K562 (cell line): ENCODE measurements at places on chromosomes 4 and X.
A peak's percentile ranks its signal among the peaks of the same experiment; 100 is the strongest.

GRCh38 chr4:82508806-82509428, 52.9 kb downstream of the TMEM150C start:
- H3K36me3 ChIP-seq, result no peaks in the 10 kb centered on the region
- H3K4me1 ChIP-seq, result no peaks in the 10 kb centered on the region
- DNase-seq, result no peak
- no peak overlapping the region for H3K27ac ChIP-seq

GRCh38 chr4:139279760-139280620, at the start of gene MGARP:
MGARP (minus strand) TSS chr4:139280225; CDS start chr4:139280158, 67 bp downstream.
- no peak within 1 kb of the TSS for H3K4me3 ChIP-seq

DNA sequence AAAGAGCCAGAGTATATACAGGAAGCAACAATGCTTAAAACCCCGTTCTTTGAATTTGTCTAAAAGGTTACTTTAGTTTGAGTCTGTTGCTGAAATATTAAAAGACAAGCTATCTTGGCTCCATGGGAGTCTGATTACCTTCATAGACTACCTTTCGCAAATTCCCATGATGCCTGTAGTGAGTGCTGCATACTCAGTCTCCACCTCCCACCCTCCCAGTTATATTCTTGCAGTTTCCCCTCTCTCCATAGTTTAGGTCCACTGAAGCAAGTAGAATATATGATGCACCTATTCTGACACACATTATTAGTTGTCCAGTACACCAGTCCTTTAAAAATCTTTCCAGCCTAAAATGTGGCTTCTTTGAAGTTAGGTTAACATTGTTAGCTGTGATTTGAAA, 2.4 kb downstream of the CNKSR2 start:
- H3K4me1 ChIP-seq, result no peaks in the 10 kb centered on the region
- DNase-seq, result no peak
- H3K27ac ChIP-seq, result no peak overlapping the region
- H3K36me3 ChIP-seq, result no peaks in the 10 kb centered on the region
- no peaks in the 10 kb centered on the region for H3K27me3 ChIP-seq
- no peak overlapping the region for H3K4me3 ChIP-seq

- peaks cover 8% of the 10 kb centered on the region; the same call in 2 of the 3 replicates for H3K27me3 ChIP-seq
- no peaks in the 10 kb centered on the region for H3K36me3 ChIP-seq
- DNase-seq, result no peak
- no peak overlapping the region for H3K4me3 ChIP-seq
- H3K27ac ChIP-seq, result no peak overlapping the region
- no peaks in the 10 kb centered on the region for H3K4me1 ChIP-seq
Measured at GRCh38 chr4:139934057-139934707, 219.8 kb downstream of the MAML3 start.

- H3K36me3 ChIP-seq, result no peaks in the 10 kb centered on the region
- no peak for DNase-seq
- no peak overlapping the region for H3K4me3 ChIP-seq
- no peaks in the 10 kb centered on the region for H3K27me3 ChIP-seq
- H3K4me1 ChIP-seq, result no peaks in the 10 kb centered on the region
Measured at GRCh38 chr4:69497886-69498395, 2.2 kb upstream of the UGT2B4 start.

- no peak for DNase-seq
- no peaks in the 10 kb centered on the region for H3K4me1 ChIP-seq
- no peak overlapping the region for H3K27ac ChIP-seq
- no peaks in the 10 kb centered on the region for H3K27me3 ChIP-seq
Measured at GRCh38 chr4:107147873-107148272, 111.8 kb upstream of the DKK2 start.

DNA sequence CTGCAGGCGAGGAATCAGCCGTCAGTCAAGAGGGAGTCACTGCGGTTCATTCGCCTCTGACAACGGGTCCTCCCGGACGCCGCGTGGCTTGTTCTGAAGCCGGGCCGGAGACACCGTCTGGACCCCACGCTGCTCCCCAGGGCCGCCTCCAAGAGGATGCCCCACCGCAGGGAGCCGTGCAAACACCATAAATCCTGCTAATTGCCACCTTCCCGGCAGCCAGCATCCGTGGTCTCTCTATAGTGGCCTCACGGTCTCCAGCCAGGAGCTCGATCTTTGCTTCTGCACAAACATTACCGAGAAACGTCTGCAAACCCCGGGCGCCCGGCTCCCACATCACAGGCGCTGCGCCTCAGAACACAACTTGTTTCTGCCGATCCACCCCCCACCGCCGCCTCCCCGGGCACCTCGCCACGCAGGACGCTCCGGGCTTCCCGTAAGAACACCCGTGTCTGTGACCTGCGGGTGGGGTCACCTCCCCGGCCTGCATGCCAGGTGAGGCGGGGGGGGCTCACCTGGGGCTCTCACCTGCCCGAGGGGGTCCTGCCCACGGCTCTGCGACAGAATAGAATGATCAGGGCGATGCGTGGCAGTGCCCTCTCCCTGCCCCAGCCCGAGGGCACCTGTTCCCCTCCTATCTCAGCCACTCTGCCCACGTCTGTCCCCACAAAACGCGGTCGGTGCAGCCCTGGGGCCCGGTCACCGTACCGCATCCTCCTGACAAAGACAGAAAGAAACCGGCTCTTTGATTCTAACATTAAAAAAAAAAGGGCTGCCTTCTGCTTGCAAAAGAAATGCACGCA, 32.4 kb upstream of the PPP2R3B start:
- no peak overlapping the region for H3K27ac ChIP-seq
- H3K36me3 ChIP-seq, result no peaks in the 10 kb centered on the region
- no peak for DNase-seq
- peaks cover 4% of the 10 kb centered on the region; the same call in 1 of the 3 replicates for H3K27me3 ChIP-seq

- no peaks in the 10 kb centered on the region for H3K36me3 ChIP-seq
- no peaks in the 10 kb centered on the region for H3K27me3 ChIP-seq
- no peak overlapping the region for H3K27ac ChIP-seq
- peaks cover 21% of the 10 kb centered on the region for H3K4me1 ChIP-seq
- DNase-seq, result no peak
Measured at GRCh38 chr4:40190465-40190864, 6.4 kb upstream of the RHOH start.

GRCh38 chr4:185276036-185276435, 66.6 kb downstream of the SNX25 start:
- H3K27ac ChIP-seq, result no peak overlapping the region
- H3K4me1 ChIP-seq, result no peaks in the 10 kb centered on the region
- H3K36me3 ChIP-seq, result no peaks in the 10 kb centered on the region
- H3K4me3 ChIP-seq, result no peak overlapping the region
- no peak for DNase-seq

DNA sequence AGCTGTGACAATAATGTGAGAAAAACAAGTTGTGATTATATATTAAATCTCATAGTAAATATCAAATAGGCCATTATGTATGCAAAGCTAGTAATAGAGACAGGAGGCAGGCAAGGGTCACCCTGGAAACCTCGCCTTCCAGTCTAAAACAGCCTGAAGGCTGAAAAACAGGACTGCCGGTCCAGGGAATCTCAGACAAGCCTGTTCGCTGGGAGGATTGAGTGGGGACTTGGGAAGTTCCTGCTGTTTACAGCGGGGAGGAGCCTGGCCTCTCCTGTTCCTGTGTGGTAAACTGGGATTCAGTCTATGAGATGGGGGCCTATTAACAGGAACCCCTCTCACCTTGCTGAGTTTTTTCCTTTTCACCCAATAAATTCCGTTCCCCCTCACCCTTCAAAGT, 2317.3 kb downstream of the PCDH7 start:
- no peak overlapping the region for H3K27ac ChIP-seq
- H3K4me1 ChIP-seq, result no peaks in the 10 kb centered on the region
- DNase-seq, result no peak
- no peaks in the 10 kb centered on the region for H3K27me3 ChIP-seq
- H3K36me3 ChIP-seq, result no peaks in the 10 kb centered on the region

- no peaks in the 10 kb centered on the region for H3K36me3 ChIP-seq
- no peak for DNase-seq
- no peak overlapping the region for H3K27ac ChIP-seq
- H3K4me3 ChIP-seq, result no peak overlapping the region
- no peaks in the 10 kb centered on the region; the same call in 1 of the 3 replicates for H3K27me3 ChIP-seq
- H3K4me1 ChIP-seq, result no peaks in the 10 kb centered on the region
Measured at GRCh38 chr4:41156574-41156973, 57.8 kb downstream of the APBB2 start.

- H3K27me3 ChIP-seq, result no peaks in the 10 kb centered on the region
- H3K4me3 ChIP-seq, result no peak overlapping the region
- no peaks in the 10 kb centered on the region for H3K4me1 ChIP-seq
- H3K36me3 ChIP-seq, result no peaks in the 10 kb centered on the region
- DNase-seq, result no peak
- H3K27ac ChIP-seq, result no peak overlapping the region
Measured at GRCh38 chrX:146907391-146908240, 93.1 kb upstream of the CXorf51A start.

DNA sequence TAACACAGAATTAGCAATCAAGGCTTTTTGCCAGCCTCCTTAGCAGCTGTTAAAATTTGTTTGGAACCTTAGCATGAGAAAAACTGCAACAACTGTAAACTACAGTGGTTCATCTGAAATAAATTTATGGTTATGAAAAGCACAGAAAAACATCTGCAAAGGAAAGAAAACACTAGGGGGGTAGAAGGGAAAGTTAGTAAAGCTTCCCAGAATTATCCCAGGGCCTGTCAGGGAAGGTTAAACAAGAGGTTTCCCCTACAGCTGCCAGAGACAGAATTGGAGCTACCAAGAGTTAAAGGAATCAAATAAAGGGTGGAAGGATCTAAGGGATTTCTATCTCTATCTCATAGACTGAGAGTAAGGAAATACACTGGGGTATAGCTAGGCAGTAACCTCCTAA, 234.7 kb upstream of the DIAPH2 start:
- H3K4me1 ChIP-seq, result no peaks in the 10 kb centered on the region
- H3K27ac ChIP-seq, result no peak overlapping the region
- no peak overlapping the region for H3K4me3 ChIP-seq
- no peak for DNase-seq
- H3K36me3 ChIP-seq, result no peaks in the 10 kb centered on the region

GRCh38 chr4:147057611-147058190, 112.0 kb upstream of the TTC29 start:
- DNase-seq, result no peak
- H3K4me1 ChIP-seq, result no peaks in the 10 kb centered on the region
- no peaks in the 10 kb centered on the region for H3K36me3 ChIP-seq
- H3K27ac ChIP-seq, result no peak overlapping the region
- peak overlapping the region; percentile 16; the same call in 1 of the 2 replicates for H3K4me3 ChIP-seq
- H3K27me3 ChIP-seq, result no peaks in the 10 kb centered on the region

DNA sequence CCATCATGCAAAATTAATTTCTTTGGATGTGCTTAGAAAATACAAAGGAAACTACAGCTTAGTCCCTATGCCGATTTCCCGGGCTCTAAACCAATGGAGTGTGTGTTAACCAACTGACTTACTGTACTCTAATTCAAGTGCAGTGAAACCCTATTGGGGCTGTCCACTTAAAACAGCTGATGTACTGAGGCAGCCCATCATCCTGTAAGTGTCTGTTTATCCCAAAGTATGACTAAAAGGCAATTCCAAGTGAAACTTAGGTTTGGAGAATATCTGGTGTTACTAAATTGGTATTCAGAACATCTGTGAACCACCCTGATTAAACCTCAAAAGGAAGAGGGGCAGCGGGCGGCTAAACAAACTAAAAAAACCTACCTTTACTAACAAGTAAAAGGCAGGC, 79.7 kb downstream of the GATB start:
- no peaks in the 10 kb centered on the region for H3K4me1 ChIP-seq
- H3K4me3 ChIP-seq, result no peak overlapping the region
- H3K36me3 ChIP-seq, result peaks cover 3% of the 10 kb centered on the region; the same call in 1 of the 3 replicates
- no peaks in the 10 kb centered on the region for H3K27me3 ChIP-seq
- no peak for DNase-seq

DNA sequence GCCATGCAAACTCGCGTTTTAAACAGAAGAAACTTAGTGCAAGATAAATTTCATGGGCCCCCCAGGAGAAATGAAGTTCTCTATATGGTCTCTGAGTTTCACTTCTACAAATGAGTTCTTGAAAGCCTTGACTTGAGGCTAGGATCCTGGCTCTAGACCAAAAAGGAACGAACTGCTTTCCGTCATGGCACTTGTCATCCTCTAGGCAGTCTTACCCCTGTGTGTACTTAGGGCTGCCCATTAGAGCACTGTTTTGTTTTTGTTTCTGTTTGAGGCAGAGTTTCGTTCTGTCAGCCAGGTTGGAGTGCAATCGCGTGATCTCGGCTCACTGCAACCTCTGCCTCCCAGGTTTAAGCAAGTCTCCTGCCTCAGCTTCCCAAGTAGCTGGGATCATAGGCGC, 29.0 kb downstream of the RNF4 start:
- peaks cover 86% of the 10 kb centered on the region for H3K36me3 ChIP-seq
- H3K27ac ChIP-seq, result no peak overlapping the region
- no peak for DNase-seq
- no peaks in the 10 kb centered on the region for H3K27me3 ChIP-seq
- no peaks in the 10 kb centered on the region for H3K4me1 ChIP-seq

DNA sequence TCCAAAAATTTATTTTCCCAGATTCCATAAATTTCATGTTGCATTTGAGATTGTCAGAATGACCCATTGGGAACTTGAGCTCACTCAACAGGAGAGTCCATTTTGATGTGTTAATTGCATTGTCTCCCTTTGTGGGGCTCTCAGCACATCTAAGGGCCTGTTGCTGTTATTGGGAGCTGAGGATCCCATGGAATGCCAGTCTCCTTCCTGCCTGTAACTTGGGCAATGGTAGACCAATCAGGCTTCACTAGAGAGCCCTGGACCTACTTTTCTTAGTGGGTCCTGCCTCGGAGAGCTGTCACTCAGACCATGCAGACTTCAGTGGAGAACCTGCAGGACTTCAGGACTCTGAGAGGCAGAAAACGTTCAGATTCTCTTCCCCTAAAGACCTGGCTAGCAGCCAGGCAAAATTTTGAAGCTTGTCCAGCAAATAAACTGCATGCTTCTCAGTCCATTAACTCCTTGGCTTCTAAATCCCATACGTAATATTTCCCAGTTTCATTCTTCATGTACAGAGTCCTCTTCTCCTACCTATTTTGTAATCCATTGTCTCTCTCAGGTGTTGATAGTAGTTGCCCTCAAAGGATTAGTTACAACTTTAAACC, 25.1 kb downstream of the OCRL start:
- H3K4me3 ChIP-seq, result no peak overlapping the region

- H3K4me1 ChIP-seq, result no peaks in the 10 kb centered on the region
- DNase-seq, result no peak
- no peak overlapping the region for H3K27ac ChIP-seq
- no peaks in the 10 kb centered on the region for H3K36me3 ChIP-seq
- no peaks in the 10 kb centered on the region for H3K27me3 ChIP-seq
Measured at GRCh38 chr4:13851085-13851940, 223.8 kb upstream of the BOD1L1 start.

GRCh38 chr4:151519728-151520415, 110.9 kb downstream of the FHIP1A start:
- no peaks in the 10 kb centered on the region for H3K4me1 ChIP-seq
- H3K27ac ChIP-seq, result no peak overlapping the region
- H3K36me3 ChIP-seq, result no peaks in the 10 kb centered on the region
- no peaks in the 10 kb centered on the region for H3K27me3 ChIP-seq
- no peak for DNase-seq
- H3K4me3 ChIP-seq, result no peak overlapping the region

DNA sequence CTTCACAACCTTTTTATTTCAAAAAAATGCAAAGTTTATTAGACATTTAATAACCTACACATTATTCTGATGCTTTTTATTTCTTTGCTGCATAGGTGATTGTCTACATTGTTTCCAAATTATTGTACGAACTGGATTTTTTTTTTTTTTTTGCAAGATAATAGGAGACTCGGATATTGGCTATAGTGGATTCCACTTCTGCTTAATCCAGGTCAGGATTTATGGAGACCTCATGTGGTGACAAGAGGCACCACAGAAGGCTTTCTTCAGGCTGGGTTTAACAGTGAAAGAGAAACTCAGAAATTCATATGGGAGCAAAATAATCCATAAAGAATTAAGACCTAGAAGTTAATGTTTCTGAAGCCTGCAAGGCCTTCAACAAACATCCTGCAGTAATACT, 2.4 kb upstream of the SLIT2 start:
- no peak for DNase-seq
- no peak overlapping the region for H3K27ac ChIP-seq
- no peaks in the 10 kb centered on the region for H3K4me1 ChIP-seq
- no peak overlapping the region for H3K4me3 ChIP-seq
